NCI-H69 (cell line): ENCODE measurements at places on chromosomes 2 and 18.

GRCh38 chr2:23050388-23050787 lies 334.6 kb upstream of the KLHL29 start:
- DNase-seq, result peak; percentile 37

GRCh38 chr2:216142540-216142939 lies 33.4 kb downstream of the XRCC5 start:
- DNase-seq, result no peak

- no peak for DNase-seq
Measured at GRCh38 chr18:69127873-69128500, 272.7 kb upstream of the DOK6 start.

DNA sequence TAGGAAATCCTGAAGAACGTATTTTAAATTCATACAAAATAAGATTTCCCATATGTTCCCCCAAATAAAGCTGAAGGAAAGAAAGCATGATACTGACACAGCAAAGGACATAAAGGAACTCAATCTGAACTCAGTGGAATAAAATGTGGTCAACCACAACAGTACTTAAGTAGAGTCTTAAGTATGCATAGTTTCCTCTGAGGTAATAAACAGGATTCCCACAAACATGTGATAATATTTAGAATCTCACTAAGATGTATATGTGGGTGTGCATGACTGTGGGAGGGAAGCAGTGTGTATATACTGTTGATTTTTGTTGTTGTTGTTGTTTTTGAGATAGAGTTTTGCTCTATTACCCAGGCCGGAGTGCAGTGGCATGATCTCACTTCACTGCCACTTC lies 69.3 kb downstream of the NOL10 start:
- no peak for DNase-seq

DNA sequence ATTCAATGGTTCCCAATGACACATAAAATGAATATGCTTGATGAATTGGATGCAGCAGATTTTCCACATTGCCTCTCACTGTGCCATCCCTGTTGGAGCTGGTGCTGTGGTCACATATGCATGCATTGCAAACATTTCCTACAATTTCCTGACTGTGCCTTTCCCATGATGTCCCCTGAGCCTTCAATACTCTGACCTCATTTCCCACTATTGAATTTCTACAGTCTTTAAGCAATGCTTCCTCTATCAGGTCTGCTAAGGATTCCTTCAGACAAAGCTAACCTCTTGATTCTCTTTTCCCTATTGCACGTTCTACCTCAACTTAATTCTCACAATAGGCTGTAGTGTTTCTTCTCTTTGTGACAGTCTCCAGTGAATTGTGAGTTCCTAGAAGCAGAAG lies 342.5 kb upstream of the CRIM1 start:
- DNase-seq, result no peak

GRCh38 chr2:8242739-8243138 lies 439.1 kb upstream of the ID2 start:
- DNase-seq, result no peak

- DNase-seq, result no peak
Measured at GRCh38 chr18:3870914-3871313, 420.9 kb downstream of the TGIF1 start.

DNA sequence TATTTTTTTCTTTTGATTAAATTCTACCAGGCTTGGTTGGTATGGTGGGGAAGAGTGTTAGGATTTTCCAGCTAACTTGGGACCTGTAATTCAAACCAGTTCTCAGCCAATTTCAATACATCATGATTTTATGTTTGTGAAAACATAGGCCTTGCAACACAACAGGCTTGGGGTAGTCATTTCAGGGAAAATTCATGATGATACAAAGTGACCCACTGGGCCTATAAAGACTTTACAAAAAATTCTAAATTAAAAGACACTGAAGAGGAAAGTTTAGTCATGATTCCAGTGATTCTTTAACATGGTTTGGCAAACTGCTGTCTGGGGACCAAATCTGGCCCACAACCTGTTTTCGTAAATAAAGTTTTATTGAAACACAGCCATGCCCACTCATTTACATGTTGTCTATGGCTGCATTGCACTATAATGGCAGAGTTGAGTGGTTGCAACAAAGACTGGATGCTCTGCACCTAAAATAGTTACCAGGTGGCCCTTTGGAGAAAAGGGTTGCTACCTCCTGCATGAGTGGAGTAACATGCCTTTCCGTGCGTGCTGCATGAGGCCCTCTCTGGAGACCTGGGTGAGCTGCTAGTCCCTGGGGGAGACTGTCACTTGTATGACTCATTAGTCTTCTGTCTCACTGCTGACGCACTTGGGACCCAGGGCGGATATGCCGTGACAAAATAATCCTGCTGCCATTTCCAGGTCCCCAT lies 73.6 kb downstream of the NPAS2 start:
- DNase-seq, result no peak

GRCh38 chr2:10788855-10789254 lies 23.7 kb downstream of the PDIA6 start:
- DNase-seq, result no peak

DNA sequence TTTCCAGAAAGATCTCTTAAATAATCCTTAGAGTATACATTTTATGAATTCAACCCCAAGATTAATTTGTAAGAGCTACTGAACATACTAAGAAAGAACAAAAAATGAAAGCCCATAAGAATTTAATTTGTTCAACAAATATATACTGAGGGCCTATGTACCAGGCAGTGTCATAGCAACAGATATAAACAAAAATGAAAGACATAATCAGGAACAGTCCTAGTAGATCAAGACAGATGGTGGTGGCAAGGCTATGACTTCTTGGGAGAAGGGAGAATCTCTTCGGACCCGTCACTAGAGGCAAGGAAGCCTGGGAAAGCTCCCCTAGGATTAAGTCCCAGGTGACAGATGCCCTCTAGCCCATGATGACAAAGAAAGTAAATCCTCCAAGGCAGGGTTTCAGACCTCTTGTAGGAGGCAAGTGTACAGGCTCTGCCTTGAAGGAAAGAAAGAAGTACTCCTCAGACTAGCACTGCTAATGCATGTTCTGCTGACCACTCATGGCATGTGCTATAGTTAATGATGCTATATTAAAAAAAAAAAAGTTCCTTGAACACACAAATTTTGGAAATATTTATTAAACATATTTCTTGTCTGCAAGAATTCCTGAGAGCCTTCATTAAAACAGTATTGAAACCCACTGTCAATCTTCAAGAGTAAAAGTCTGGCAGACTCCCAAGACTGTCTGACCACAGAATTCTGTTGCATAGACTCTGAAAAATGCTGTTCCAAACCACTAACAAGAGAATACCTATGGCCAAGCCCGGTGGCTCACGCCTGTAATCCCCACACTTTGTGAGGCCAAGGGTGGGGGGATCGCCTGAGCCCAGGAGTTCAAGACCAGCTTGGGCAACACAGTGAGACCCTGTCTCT lies 31.5 kb downstream of the NOL10 start:
- no peak for DNase-seq

DNA sequence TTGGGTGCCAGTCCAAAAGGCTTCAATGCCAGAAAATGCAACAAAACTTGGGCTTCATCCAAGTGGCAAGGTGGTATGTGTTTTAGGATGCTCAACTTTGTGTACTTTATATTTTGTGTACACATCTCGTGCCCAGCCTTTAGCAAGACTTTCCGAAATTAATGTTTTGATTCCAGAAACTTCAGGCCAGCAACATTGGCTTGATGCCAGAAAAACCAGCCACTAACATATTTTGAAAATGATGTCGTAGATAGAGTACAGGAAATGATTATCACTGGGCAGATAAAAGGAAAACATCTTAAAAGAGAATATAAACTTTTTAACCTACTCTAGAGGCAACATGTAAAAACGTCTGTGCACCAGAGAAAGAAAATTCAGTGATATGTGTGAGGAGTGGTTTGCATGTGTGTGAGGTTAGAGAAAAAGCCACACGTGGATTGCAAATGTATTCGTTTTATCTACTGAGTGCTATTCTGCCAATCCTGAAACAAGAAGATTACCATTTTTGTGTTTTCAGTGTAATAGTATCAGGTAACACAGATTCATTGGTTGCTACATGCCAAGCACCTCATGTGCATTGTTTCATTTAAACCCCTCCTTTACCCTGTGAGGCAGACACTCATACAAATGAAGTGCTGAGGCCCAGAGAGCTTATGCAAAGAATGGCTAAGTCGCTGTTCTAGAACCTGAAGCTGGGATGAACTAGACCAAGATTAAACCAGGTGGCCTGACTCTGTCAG lies 264.8 kb downstream of the C1D start:
- DNase-seq, result peak; percentile 32

DNA sequence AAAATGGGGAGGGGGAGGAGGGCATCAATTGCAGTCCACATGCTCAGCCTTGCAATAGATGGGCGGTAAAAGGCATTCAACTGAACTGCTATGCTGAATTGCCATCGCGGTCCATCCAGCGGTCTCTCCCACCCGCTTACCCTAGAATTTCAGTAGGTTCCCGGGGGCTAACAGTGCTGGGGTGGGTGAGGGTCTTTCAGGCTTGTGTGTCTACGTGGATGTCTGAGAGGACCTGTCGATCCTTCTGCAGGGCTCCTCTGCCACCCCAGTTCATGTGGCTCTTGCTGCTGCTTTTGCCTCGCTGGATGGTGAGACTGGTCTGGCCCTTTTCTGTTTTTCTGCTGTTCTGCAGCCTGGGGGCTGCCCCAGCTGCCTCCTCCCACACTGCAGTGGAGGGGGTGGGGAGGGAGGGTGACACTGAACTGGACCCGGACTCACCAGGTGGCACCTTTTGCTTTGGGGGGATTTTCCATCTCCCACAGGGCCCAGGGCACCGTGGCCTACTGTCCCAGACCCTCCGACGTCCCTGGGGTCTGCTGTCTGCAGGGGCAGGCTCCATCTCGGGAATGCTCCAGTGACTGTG lies 14.1 kb downstream of the ACKR3 start:
- DNase-seq, result no peak

DNA sequence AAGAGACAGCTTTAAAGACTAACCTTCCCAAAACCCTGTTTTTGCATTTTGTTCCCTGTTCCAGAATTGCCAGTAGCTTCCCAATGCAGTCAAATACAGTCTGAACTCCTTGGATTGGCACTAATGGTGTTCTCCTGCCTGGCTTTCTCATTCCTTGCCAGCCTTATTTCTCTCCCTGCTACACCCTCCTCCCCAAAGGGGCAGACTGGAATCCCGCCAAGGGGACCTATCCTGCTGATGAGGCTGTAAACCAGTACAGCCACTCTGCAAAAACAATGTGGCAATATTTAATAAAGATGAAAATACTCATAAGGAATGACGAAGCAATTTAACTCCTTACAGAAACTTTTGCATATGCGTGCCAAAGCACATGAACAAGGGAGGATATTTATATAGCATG lies 4.5 kb upstream of the SLC4A5 start:
- no peak for DNase-seq

DNA sequence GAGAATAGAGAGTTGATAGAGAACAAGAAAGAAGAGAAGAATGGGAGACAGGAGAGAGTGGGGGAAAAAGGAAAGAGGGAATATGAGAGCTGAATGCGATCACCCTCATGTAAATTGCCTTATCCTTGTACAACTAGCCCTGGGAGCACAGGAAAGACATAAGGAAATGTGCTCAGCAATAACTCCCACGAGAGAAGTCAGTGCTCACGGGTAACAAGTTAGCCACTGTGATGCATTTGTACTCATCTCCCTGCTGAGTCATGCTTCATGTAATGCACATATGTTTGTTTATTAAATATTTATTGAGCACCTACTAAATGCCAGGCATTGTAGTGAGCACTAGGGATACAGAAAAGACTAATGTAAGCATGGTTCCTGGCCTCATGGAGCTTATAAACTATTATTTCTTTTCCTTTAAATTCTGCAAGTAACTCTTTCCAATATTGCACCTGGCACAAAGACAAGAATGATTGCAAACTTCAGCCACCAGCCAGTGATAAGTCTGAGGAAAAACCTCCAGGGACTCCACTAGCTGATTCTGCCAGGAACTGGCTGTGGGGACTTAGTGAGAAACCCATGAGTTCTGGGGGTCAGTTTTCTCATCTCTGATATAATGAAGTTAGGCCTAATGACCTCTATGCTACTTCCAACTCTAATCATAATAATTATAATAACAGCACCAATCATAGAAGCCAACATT lies 124.1 kb downstream of the LNPK start:
- no peak for DNase-seq

GRCh38 chr2:174544802-174545201 lies 52.8 kb downstream of the WIPF1 start:
- DNase-seq, result no peak

GRCh38 chr2:3494984-3495666 lies 24.2 kb downstream of the ADI1 start:
- no peak for DNase-seq

GRCh38 chr2:42421601-42422239 lies 60.7 kb upstream of the COX7A2L start:
- no peak for DNase-seq

DNA sequence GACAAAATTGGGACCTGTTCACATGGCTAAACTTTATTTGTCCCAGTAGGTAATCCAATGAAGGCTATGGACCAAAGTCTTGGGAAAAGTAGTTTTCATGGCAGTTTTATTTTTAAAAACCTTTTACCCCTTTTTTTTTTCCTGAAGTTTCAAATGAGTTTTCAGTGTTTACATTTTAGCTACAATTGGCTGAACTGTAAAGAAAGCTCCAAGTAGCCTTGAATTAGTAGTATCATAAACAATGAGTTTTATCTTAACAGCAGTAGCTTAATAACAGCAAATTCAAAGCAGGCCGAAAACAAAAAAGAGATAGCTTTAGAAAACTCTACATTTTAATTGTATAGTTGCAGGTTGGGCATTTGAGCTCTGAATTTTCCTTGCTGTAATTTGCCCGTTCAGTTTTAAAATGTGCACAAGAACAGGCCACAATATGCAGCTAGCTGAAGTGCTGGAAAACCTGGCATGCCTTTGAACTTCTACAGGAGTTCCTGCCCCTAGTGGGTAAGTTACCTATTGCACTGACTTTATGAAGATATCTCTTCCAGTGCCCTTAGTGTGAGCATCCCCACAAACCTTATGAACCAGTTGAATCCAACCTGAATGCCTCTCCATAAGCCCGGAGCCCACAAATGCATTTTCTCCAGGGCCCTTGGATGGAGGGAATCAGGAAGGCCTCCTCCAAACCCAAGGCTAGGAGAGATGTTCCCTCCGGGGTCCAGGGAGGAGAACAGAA lies 106.7 kb downstream of the XRCC5 start:
- DNase-seq, result peak; percentile 37

- no peak for DNase-seq
Measured at GRCh38 chr2:129726216-129726615, 253.2 kb upstream of the RAB6C start.

GRCh38 chr2:211423018-211423417 lies 866.6 kb downstream of the CPS1 start:
- DNase-seq, result no peak

DNA sequence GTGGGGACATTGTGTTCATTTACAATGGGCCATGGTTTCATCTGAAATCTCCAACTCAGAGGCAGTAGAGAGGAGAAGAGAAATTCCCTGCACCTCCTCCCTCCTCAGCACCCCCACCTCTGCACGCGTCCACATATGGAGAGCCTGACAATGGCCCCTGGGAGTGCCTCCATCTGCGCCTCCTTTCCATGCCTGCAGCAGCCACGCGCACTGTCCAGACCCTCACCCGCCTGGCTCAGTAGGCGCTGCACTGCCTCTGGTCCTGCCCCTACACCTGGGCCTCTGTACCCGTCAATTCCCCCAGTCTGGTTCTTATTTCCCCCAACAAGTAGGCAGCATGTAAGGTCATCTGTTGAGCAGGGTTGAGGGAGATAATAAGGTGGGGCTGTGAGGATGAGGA lies 23.8 kb downstream of the MPHOSPH10 start:
- DNase-seq, result no peak
